ENCODE measurements at places on chromosomes 13 and 19. TPM values are rescaled to one million over a fixed set of nuclear protein-coding genes. Genes with fewer than 3 reads are reported as not detected.

DNA sequence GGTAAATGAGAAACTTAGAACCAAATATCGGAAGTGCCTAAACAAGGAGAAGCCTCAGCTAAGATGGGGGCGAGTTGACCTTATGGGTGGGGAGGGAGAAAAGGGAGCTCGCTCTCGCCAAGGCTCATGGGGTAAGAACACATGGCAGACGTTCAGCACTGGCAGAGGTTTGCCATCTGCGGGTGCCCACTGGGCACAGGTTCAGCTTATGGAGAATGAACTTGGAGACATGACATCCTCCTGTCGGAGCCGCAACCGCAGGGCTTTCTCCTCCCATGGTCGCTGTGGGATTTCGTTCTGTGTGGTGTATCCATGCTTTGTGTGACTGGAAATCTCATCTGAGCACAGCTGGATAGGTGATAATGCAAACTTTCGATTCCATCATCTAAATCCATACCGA, 36.1 kb upstream of the PEPD start:
- H3K4me3 ChIP-seq: no peak overlapping the region
- peaks cover 5% of the 10 kb centered on the region for H3K27me3 ChIP-seq
- DNase-seq: no peak
- H3K4me1 ChIP-seq: no peaks in the 10 kb centered on the region
- no peaks in the 10 kb centered on the region for H3K36me3 ChIP-seq

DNA sequence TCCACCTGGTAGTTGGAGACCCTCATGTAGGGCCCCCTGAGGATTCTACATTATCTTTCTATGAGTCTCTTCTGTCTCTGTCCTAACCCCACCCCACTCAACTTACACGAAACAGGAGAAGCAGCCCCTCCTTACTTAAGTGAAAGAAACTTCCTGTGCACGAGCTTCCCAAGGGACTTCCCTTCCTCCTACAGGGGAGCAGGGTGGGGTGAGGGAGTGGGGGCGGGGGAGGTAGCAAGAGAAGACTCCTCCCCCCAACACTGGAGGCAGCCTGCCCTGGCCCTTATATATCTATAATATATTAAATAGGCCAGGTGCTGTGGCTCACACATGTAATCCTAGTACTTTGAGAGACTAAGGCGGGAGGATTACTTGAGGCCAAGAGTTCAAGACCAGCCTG, 5.5 kb upstream of the PDE4C start:
- DNase-seq: no peak
- H3K36me3 ChIP-seq: no peaks in the 10 kb centered on the region
- peaks cover 44% of the 10 kb centered on the region for H3K27me3 ChIP-seq
- peaks cover 14% of the 10 kb centered on the region for H3K4me1 ChIP-seq
- no peak overlapping the region for H3K4me3 ChIP-seq

DNA sequence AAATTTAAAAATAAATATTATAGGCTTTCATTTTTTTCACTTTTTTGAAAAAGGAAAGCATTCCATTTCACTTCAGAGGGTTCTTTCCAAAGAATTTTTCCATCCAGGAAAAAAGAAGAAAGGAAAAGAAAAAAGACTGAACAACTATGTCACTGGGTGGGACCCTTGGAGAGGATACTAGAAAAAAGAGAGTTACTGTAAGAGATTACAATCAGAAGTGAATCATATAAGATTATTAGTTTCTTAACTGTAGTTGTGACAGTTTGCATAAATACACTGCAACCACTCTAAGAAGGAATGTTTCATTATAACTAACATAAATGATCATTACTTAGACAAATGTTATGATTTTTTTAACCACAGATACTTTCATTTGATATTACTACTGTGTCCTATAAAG, 87.8 kb downstream of the KLF12 start:
- DNase-seq: no peak
- no peaks in the 10 kb centered on the region for H3K36me3 ChIP-seq
- H3K4me3 ChIP-seq: no peak overlapping the region
- peaks cover 19% of the 10 kb centered on the region for H3K4me1 ChIP-seq

GRCh38 chr13:30846311-30846710, 59.8 kb upstream of the MEDAG start:
- H3K27me3 ChIP-seq: no peaks in the 10 kb centered on the region
- no peak overlapping the region for H3K4me3 ChIP-seq
- no peak for DNase-seq
- no peak overlapping the region for H3K27ac ChIP-seq
- no peaks in the 10 kb centered on the region for H3K4me1 ChIP-seq
- no peaks in the 10 kb centered on the region for H3K36me3 ChIP-seq

- no peak for DNase-seq
- H3K4me1 ChIP-seq: peaks cover 51% of the 10 kb centered on the region
- no peaks in the 10 kb centered on the region for H3K36me3 ChIP-seq
Observed at GRCh38 chr13:33541456-33541855, 255.9 kb upstream of the STARD13 start.

DNA sequence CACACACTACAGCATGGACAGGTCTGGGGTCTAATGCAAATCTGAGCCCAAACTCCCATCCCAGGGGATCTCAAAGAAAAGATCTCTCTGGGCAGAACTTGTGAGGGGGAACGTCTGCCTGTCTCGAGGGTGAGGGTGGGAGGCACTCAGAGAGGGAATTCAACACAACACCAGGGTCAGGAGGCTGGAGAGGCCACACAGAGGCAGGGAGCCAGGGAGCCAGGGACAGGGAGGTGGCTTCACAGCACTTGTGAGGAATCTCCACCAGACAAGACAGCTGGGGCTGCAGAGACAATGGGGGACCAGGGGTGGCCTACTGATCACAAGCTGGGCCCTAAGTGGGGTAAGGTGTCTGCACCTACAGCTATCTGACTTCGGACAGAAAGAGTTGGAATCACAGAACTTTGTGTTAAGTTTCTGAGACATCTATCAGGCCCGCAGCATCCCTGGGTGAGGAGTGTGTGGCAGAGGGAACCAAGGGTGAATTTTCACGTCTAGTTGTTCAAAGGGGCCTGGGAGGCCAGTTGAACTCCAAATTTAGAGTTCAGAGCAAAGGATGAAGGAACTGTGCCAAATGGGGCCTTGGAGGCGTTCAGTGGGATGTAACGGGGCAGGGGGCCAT, 12.7 kb upstream of the AKAP8L start:
- H3K36me3 ChIP-seq: no peaks in the 10 kb centered on the region
- peak overlapping the region; percentile 75 for H3K27ac ChIP-seq
- H3K4me3 ChIP-seq: peak overlapping the region; percentile 76

DNA sequence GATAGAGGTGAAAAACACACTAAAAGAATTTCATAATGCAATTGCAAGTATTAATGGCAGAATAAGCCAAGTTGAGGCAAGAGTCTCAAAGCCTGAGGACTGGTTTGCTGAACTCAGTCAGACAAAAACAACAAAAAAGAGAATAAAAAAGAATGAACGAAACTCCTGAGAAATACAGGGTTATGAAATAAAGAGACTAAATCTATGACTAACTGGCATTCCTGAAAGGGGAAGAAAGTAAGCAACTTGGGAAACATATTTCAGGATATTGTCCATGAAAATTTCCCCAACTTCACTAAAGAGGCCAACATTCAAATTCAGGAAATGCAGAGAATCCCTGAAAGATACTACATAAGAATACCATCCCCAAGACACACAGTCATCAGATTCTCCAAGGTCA, 47.8 kb downstream of the UBL3 start:
- H3K27me3 ChIP-seq: no peaks in the 10 kb centered on the region
- no peak overlapping the region for H3K4me3 ChIP-seq
- no peak overlapping the region for H3K27ac ChIP-seq
- DNase-seq: no peak
- no peaks in the 10 kb centered on the region for H3K36me3 ChIP-seq
- no peaks in the 10 kb centered on the region for H3K4me1 ChIP-seq

DNA sequence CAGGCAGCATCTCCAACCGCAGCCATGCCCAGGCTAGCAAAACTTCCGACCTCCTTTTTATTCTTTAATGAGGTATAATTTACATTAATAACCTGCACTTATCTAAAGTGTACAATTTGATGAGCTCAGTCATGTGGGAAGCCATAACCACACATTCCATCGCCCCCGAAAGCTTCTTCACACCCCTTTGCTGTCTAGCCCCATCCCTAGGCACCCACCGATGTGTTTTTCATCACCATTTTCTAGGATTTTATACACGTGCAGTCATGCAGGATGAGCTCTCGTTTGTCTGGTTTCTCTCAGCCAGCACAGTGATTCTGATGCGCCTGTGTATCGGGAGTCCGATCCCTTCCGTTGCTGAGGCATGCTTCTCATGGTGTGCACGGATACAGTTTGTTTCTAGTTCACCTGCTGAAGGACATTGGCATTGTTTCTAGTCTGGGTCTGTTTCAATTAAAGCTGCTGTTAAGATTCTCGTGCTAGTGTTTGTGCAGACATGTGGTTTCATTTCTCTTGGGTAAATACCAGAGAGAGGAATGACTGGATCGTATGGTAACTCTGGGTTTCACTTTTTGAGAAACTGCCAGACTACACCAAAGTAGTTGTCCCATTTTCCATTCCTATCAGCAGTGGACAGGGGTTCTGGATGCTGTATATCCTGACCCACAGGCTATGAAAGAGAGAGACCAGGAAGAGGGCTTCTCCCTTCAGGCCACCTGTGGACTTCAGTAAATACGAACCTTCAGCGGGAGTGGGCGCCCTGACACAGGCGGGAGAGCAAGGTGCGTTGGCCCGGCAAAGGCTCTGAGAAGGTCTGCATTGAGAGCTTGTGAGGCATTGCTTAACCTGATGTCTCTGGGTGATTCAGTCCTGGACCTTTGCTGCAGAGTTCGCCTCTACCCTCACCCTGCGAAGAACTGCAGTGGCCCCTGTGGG, 4.9 kb downstream of the AP1M1 start:
- H3K27me3 ChIP-seq: no peaks in the 10 kb centered on the region
- DNase-seq: no peak

DNA sequence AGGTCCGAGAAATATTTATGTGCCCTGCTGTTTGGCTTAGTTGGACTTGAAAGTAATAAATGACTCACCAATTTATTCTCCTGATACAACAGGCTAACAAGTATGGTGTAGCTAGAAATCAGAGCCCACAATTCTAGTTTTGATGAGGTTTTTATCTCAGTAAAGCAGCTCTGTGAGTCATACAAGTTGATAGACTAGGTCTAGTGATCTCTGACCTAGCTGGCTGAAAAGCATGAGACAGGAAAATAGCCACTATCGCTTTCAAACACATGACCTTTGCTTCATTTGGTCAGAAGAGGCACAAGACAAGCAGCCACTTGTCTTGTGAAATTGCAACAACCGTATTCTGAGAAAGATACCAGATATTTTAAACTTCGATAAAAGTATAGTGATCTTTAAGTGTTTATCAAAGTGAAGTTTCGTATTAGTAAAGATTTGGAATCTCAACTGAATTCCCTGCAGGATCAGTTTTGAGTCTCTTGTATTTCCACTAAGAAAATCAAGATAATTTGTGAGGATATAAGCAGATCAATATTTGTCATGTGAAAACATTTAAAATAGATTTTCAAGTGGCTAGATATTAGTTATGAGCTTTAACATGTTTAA, 126.7 kb downstream of the MAB21L1 start:
- peak overlapping the region; percentile 5 for H3K27ac ChIP-seq
- no peaks in the 10 kb centered on the region for H3K4me1 ChIP-seq
- H3K4me3 ChIP-seq: peak overlapping the region; percentile 3

DNA sequence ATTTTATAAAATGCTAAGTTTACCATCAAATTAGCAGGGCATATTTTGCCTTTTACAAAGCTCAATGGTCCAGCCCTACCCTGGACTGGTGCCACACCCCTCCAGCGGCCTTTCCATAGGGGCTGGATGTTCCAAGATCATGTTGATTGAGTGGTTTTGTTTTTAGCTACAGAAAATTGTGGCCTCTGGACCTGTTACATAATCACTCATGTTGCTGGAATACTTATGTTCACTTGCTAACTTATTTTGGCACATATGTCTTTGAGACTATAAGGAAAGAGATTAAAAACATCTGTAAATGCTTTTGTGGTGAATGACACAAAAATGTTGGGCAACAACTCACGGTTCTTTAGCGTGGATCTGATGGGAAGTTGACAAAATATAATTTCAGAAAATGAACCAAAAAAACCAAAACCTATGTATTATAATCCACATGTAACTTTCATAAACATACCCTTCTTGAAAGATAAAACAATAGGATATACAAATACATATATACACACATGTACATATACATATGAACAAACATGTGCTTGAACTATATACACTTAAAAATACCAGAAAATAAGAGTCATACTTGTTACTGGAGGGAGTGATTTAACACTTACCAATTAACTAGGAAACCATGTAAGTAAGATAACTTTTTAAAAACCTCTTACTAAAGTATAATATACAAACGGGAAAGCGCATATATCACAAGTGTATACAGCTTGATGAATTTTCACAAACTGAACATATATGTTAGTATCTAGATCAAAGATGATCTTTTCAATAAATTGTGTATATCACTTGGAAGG, 46.6 kb upstream of the SLC15A1 start:
- peaks cover 92% of the 10 kb centered on the region for H3K36me3 ChIP-seq
- no peak overlapping the region for H3K27ac ChIP-seq
- H3K4me3 ChIP-seq: no peak overlapping the region

Gene ANKLE1
- total RNA-seq: 0.25 TPM

Gene ZNF829
- total RNA-seq: 3.8 TPM

Gene ALOX5AP
- total RNA-seq: 2.7 TPM

Gene CYP2S1
- total RNA-seq: not detected

Gene ZNF571
- total RNA-seq: 4.0 TPM

Gene SGCG
- total RNA-seq: 167 TPM

Gene FUT6
- total RNA-seq: not detected

Measured in heart right ventricle (tissue), 16 donors.